ENCODE measurements at places on chromosomes 16 and 17.

DNA sequence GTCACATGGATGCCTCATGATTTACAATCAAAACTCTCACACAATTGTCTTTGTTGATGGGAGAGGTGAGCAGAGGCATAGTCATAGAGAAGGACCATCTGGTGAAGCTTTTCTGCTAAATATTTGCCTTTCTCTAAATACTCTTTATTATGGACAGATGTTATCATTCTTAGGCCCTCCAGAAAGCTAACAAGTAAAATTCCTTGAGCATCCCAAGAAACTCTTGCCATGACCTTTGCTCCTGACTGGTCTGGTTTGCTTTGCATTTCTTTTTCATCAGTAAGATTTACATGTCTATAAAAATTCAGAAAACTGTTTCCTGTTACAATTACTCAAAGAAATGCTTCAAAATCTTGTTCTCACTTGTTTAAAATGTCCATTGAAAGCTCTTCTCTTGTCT is 1336.6 kb upstream of the CDH8 start:
- no peak for DNase-seq

GRCh38 chr16:23348579-23349469 is 46.7 kb downstream of the SCNN1B start:
- DNase-seq = no peak

GRCh38 chr16:3027983-3028715 is 4.3 kb downstream of the THOC6 start:
- DNase-seq = peak; percentile 74

DNA sequence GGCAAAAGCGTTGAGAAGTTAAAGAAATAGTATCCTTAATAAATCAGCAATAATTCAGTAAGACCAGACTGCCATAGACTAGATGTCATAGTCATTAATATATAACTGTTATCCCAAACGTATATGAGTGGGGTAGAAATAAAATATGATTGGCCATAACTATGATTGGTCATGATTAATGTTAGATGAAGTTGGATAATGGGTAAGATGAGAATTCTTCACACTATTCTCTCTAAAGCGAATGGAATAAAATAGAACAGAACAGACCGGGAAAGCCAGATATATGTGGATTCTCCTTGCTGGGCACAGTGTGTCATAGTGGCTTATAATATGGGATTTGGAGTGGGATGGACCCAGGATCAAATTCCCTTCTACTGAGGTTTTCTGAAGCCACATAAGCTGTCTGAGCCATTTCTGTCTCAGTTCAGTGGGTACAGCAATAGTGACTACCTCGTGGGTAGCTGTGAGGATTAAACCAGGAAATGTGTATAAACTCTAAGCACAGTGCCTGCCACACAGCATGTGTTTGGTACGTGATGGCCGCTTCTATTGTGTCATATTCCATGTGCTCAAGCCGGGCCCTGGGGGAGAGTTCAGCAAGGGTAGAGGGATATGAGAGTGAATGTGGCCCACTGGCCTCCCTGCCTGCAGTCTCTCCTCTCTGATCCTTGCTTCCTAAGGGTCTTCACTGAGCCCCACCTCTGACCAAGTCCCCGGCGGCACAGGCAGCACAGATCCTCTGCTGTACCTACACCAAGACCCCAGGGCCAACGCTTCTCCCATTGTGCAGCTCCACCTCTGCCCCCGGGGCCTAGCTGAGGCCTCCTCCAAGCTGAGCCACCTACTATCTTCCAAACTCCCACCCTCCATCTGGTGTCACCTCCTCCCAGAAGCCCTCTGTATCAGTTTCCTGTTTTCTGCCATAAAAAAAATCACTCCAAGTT is 3.7 kb downstream of the CETP start:
- no peak for DNase-seq

DNA sequence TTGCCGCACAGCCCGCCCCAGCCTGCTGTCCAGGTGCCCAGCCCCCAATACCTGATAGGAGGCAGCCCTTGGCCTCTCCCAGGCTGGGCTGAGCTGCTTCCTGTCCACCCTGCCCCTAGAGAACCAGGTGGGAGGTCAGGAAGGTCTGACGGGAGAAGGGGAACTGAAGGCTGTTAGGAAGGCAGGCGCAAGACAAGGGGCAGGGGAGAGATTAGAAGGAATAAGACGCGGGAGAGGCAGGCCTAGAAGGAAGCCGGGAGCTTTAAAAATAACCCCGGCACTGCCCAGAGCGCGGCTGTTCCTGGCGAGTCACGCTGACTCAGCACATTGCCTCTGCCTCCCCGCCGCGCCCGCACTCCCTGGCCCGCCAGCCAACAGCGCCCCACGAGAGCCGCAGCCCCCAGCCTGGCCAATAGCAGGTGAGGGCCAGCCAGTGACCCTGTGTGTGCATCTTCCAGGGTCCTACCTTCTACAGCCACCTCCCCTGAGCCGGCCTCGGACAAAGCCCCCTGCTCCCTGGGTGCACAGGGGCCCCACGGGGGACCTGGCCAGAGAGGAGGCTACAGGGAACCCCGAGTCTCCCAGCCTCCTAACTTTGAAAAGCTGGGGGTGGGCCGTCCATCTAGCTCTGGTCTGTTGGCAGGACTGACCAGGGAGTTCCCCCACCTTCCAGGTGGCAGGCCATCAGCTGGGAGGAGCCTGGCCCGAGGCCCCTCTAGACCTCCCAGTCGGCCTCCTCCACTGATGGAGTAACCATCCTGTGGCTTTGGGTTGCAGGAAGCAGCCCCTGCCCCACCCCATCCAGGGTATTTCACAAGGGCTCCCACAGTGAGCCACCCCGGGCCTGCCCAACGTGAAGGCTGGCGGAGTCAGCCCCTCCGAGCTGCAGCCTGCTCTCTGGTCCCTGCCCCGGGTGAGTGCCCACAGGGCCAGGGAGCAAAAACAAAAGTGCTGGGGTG is 4.0 kb downstream of the MAFG start:
- no peak for DNase-seq

DNA sequence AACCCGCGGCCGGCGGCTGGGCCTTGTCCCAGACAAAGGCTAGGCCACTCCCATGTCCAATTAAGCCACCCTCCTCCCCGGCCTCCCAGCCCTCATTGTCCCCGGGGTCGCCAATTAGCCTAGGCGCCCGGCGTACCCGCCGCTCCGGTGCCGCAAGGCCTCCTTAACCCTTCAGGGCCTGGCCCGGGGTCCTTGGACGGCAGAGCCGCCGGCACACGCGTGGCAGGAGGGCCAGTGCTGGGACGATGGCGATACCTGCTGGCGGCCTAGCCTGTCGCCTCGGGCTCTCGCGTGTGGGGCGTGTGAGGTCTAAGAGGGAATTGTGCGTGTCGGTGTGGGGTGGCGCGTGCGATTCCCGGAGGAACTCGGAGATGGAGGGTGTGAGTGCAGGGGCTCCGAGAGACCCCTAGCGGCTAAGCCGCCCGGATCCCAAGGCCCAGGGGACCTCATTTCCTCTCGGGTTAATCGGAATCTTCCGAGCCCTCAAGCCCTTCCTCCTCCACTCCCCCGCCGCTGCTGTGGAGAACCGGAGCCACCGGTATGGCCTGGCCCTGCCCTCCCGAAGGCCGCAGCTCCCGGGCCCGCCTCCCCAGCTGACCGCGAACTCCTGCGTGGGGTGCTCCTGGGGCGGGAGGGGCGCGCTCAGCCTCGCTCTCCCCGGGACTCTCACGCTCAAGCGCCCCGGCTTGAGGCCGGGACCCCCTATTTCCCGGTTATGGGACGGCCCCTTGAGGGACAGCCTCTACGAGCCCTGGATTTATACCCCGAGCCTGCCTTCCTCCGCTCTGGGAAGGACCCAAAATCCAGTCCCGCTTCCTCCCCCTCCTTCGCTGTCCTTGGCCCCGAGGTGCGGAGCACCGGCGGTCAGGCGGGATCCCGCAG is 11.9 kb downstream of the TBX2 start:
- no peak for DNase-seq

DNA sequence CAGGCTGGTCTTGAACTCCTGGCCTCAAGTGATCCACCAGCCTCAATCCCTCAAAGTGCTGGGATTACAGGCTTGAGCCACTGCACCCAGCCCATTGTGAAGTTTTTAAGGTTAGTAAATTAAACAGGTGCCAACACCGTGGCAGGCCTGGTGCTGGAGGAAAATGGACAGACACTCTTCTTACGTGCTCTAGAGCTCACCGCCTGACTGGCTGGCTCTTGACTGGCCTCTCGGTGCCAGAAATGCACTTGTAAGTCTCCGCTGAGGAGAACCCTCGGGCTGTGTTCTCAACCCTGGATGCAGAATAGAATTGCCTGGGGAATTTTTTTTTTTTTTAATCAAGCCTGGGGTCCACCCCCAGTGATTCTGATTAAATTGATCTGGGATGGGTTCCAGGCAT is 10.3 kb upstream of the HAS3 start:
- DNase-seq = no peak

DNA sequence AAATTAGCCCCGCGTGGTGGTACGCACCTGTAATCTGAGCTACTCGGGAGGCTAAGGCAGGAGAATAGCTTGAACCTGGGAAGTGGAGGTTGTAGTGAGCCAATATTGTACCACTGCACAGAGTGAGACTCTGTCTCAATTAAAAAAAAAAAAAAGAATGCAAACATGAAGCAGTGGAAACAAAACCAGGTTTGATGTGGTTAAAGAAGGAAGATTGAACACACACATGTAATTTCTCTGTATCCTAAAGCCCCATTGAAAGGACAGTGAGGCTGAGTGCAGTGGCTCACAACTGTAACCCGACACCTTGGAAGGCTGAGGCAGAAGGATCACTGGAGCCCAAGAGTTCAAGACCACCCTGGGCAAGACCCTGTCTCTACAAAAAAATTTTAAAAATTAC is 26.5 kb upstream of the SBK1 start:
- no peak for DNase-seq

- DNase-seq = no peak
Observed at GRCh38 chr17:9202532-9202931, 181.2 kb downstream of the NTN1 start.

DNA sequence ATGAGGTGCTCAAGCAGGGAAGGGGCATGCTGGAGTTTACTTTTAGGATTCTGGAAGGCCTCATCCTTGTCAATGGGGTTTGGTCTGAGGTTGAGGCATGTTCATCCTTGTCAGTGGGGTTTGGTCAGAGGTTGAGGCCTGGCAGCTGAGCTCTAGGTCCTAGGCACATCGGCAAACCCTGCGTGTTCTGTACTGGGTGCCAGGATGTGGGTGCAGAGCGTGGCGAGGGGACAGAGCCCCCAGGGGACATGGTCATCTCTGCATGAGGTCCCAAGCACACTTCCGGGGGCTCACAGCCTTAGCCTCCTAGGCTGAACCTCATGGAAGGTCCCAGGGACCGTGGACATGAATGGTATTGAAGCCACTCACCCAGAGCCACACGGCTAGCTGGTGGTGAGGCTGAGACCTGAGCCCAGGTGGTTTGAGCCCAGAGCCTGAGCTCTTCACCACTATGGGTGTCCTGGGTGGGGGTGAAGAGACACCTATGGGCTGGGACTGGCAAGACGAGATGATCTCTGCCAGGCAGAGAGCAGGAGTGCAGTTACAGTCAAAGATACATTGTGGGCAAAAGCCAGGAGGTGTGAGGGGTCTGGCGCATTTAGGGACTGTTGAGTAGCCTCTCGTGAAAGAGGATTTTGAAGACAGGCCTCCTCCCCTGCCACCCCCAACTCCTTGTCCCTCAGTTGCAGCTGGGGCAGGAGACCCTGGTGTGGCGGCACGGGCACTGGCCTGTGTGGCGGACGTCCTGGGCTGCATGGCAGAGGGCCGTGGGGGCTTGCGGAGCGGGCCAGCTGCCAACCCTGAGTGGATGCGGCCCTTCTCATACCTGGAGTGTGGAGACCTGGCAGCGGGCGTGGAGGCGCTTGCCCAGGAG is 19.3 kb downstream of the FCSK start:
- DNase-seq = no peak

- no peak for DNase-seq
Observed at GRCh38 chr17:72976971-72977770, 115.3 kb downstream of the SLC39A11 start.

DNA sequence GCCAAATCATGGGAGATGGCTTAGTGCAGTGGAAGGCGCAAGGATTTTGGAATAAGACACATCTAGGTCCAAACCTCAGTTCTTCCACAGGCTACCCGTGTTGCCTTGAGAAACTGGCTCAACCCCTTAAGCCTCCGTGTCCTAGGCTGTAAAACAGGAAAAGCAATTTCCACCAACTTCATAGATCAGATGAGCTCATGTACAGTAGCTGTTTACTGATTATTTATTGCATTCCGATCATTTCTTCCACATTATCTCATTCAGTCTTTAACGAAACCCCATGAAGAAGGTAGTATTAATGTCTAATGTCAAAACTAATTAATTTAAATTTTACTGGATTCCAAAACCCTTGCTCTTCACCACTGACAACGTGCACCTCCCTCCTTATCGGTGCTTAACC is 231.6 kb downstream of the GRIN2A start:
- DNase-seq = no peak

GRCh38 chr16:57469046-57469445 is 6.6 kb downstream of the POLR2C start:
- DNase-seq = no peak

- no peak for DNase-seq
Observed at GRCh38 chr16:4737545-4737944, 3.2 kb downstream of the DNAAF8 start.

GRCh38 chr17:66673668-66674276 is 161.1 kb upstream of the CACNG5 start:
- DNase-seq = peak; percentile 40

GRCh38 chr16:47461598-47462266 is 601 bp downstream of the PHKB start:
- no peak for DNase-seq

GRCh38 chr17:32007463-32008298 is 498 bp downstream of the LRRC37B start:
- peak; percentile 14 for DNase-seq

DNA sequence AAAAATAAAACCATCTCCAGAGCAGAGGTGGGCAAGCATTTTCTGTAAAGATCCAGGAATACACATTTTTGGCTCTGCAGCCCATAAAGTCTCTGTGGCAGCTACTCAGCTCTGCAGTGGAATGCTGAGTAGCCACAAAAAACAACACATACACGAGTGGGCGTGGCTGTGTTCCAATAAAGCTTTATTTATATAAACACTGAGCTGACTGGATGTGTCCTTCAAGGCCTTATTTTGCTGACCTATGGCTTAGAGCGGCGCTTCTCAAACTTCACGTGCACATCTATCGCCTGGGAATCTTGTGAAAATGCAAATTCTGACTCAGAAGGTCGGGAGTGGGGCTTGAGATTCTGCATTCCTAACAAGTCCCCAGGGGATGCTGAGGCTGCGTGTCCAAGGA is 39.7 kb downstream of the XYLT1 start:
- no peak for DNase-seq

- DNase-seq = no peak
Observed at GRCh38 chr16:10587622-10588021, 7.2 kb upstream of the EMP2 start.

GRCh38 chr17:76365256-76365903 is 11.7 kb upstream of the PRPSAP1 start:
- no peak for DNase-seq

- DNase-seq = no peak
Observed at GRCh38 chr16:1989209-1990100, at the start of gene SYNGR3. Gene SYNGR3, plus strand, starts transcription at chr16:1989970. Its CDS starts 133 bp downstream, at chr16:1990103.

DNA sequence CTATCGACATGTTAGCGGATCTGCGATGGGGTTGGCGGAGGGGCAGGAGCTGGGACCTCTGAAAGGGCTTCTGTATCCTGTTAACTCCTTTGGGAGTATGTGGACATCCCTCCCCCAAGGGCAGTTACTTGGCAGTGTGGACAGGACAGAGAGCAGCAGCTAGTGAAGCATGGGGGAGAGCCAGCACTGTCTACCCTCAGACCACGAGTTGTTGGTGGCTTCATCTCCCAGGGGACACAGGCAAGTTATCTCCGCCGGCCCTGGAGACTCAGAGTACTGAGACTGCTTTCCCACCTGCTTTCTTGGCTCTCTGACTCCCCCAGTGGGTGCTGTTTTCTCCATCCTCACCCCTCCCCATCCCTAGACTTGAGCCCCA is 5.3 kb upstream of the GFAP start:
- DNase-seq = no peak

All from T-helper 22 cell (primary cell).